ENCODE measurements at places on chromosomes 3 and 15.

DNA sequence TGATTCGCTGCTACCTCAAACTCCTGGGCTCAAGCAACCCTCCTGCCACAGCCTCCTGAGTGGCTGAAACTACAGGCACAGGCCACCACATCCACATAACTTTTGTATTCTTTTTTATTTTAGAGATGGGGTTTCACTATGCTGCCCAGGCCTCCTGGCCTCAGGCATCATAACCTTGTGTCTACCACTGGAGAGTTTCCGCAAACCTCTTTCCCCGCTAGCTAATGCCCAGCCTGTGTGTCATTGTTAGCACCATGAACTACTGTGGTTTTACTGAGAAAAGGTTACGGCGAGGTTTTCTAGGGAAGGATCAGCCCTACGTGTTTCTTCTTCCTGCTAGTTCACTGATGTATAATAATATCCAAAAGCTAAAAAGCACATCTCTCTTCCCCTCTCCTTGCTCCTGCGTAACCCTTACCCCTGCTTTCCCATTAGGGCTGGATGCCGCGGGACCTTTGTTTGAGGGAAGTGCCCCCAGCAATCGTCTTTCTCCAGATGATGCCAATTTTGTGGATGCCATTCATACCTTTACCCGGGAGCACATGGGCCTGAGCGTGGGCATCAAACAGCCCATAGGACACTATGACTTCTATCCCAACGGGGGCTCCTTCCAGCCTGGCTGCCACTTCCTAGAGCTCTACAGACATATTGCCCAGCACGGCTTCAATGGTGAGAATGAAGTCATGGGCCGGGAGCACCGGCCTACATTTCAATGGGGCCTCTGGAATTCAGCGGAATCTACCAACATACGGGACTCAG lies 113.7 kb downstream of the LIPC start:
- no peak for DNase-seq

DNA sequence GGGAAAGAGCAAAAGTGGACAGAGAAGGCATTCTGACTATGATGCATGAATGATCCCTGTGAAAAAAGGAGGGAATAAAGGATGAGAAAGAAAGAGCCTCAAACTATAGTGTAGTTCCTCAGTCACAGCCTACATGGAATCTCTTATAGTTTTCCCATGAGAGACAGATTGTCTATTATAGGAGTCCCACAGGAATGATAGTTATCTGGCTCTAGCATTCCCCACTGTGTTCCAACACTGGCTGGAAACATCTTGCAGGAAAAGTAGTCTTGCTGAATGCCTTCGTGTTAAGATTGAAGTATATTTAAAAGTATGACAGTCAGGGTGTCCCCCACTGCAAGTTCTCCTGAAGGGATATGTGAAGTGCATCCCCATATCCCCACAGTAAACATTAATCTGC lies 641.5 kb upstream of the NECTIN3 start:
- no peak for DNase-seq

DNA sequence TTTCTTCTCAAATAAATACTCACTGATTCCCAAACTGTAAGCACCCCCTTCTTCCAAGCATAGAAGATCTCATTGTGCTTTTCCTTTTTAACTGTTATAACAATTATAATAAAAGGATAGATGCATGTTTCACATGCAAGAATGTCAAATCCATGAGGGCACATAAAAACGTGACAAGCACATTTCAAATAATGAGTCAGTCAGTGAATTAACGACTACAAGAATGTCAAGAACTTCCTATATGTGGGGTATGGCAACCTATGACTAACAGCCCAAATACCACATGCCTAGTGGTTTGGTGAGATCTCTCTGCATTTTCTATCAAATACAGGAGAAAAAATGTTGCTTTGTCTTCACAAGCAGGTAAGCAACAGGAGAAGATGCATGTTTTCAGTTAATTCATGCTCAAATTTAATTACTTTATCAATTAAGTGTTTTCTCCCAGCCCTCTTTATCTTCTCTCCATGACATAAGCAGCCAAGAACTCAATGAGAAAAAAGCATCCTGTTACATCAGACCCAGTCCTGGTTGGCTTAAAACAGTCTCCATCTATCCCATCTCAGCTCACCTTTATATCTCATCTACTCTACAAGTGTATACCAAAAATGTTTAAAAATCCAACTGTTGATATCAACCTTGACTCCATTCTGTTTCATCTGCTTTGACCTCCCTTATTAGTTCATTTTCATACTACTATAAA lies 181.5 kb upstream of the LMCD1 start:
- no peak for DNase-seq

- DNase-seq: no peak
Measured at GRCh38 chr3:57583544-57583943, 13.6 kb downstream of the ARF4 start.

DNA sequence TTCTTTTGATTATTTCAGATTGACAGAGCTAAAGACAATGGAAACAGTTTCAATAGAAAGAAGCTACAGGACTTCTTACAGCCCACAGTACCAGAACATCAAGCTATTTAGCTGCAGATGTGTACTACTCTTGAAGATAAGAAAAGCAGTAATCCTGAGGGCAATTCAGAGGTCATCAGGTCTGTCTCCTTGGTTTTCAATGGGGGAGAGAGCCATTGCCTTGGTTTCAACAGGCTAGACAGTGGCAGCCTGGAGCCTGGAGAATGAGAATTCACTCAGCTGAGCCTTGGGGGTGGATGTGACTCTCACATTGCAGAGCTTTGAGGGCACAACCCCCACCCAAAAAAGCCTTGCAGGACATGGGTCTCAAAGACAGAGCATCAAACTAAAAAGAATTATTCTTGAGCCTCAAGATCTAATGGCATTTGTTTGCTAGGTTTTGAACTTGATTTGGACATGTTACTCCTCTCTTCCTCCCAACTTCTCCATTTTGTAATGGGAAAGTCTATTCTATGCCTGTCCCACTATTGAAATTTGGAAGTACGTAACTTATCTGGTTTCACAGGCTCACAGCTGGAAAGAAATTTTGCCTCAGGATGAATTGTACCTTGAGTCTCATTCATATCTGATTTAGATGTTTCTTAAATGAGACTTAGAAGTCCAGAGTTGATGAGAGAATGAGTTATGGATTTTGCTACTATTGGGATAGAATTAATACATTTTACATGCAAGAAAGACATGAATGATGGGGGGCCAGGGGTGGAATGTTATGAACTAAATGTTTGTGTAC lies 36.9 kb downstream of the PLSCR1 start:
- DNase-seq: no peak

GRCh38 chr15:48896869-48897814 lies 19.2 kb downstream of the EID1 start:
- peak; percentile 66 for DNase-seq

DNA sequence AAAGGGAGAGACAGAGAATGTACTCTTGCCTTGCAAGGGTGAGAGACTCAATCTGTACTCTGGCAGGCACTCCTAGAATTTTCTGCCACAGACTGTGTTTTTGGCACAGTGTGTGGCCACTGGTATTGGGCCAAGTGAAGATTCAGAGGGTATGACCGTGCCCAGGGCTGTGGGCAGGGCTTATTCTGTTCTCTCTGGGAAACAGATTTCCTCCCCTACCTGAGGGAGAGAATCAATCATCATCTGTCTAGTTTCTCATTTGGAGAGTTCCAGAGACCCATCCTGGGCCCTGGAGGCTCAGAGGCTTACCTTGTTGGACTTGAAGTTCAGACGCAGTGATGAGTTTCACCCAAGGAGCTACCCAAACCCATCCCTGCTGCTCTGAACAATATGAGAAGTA lies 28.2 kb downstream of the CSTA start:
- no peak for DNase-seq

DNA sequence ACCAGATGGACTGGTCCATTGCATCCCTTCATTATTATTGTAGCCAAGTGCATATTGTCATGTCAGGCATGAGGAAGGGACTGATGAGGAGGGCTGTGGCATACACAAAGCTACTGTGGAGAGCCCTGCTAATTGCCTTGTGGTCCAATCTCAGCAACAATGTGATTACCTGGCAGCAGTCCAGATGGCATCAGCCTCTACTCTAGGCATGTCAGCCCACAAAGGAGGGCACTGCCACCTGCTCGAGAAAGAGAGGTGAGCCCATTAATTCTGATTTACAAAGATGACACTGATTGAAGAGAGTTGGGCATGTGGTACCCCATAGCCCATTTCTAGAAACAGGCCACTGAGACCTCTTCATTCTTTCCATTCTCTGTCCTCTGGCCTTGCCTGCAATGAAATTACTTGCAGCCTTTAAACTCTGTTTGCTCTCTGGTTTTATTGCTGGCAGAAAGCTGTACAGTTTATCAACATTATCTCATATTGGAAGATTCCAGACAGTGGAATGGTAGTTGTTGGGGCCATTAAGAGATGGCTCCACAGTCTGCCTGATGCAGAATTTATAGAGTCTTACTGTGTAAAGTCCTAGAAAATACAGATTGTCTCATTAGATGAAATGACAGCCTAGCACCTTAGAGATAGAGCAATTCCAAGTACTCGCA lies 307.7 kb downstream of the ARPP21 start:
- DNase-seq: peak; percentile 20
